Activated gamma-delta T cell treated with Interleukin-2 at 50 U/mL for 16 hours (primary cell): ENCODE measurements at places on chromosomes 6 and 20.

- peak; percentile 52 for DNase-seq
These were observed 149.1 kb downstream of the MTHFD1L start for GRCh38 chr6:151014404-151015100.

DNA sequence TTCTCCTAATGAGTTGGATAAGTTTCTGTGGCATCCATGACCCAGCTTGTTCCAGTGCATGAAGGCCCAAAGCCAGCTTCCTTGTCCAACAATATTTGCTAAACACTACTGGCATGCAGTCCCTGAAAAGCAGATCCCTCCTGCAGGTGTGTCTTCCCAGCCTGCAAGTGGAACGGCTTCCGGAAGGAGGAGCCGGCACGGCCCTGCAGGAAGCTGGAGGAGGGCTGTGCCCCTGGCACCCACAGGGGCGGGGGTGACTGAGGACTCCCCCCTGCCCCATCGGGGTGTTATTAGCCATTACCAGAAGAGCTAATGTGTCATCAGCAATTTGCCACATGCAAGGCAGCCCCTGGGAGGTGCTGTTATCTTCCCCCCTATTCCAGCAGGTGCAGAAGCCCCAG lies 27.4 kb downstream of the NPEPL1 start:
- DNase-seq: no peak

GRCh38 chr6:105849746-105850145 lies 236.4 kb upstream of the PRDM1 start:
- no peak for DNase-seq

DNA sequence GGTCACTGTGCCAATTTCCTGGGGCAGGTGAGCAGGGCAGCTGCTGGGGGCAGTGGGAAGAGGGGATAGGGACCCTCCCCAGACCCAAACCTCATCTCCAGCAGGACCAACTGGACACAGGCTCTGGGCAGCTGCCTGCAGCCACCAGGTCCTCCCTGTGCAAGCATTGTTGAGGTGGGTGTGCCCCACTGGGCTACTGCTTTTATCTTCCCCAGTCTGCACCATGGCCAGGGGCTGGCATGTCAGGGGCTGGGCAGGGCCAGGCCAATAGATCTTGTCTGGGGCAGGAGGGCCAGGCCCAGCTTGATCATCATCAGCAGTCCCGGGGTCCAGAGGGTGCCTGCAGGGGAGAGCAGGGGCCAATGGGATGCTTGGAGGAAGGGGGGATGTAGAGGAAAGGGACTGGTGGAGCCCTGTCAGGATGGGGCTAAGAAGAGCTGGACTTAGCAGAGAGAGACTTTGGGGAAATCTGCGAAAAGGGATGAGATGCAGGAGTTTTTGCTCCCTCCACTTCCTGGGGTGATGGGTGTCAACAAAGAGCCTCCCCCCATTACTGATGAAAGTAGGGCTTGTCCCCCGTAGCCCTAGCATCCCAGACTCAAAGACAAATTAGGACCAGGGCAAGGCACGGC lies 5.7 kb downstream of the EBF4 start:
- no peak for DNase-seq

DNA sequence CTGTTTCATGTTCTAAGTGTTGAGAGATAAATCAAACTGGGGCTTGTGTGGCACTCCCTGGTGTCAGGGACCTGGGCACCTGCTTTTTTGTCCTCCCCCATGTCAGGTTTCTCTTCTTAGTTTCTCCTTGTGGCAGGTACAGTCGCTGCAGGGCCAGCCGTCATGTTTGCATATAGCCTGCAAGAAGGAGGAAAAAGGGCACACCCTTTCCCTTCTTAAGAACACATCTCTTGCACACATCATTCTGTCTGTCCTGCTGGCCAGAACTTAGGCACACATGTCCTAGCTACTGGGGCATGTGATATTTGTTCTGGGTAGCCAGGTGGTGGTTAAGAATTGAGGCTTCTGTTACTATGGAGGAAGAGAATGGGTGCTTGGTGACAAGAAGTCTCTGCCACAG lies 27.9 kb downstream of the CDC5L start:
- no peak for DNase-seq

GRCh38 chr20:3864518-3864917 lies 17.9 kb downstream of the MAVS start:
- DNase-seq: no peak

GRCh38 chr6:321158-321438 lies 28.8 kb downstream of the DUSP22 start:
- no peak for DNase-seq

DNA sequence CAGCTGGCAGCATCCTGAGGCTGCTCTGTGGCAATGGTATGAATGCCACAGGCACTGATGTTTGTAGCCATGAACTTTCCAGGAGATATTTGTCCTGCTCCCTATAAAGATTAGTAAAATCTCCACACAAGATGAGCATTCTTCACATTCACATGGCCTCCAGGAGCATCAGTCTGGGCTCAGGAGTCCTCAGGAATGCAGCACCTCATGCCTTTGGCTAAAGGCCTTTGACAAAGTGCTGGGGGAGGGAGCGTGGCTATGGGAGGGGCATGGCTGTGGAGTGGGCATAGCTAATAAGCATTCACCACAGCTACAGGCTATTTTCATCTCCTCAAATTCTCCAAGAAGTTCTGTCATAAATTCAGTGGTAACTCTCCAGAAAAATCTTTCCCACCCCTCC lies 90.5 kb upstream of the LY86 start:
- DNase-seq: no peak

- DNase-seq: no peak
These were observed 38.0 kb upstream of the PDE10A start for GRCh38 chr6:165701005-165701404.

- no peak for DNase-seq
These were observed 66.7 kb upstream of the E2F3 start for GRCh38 chr6:20334962-20335361.

DNA sequence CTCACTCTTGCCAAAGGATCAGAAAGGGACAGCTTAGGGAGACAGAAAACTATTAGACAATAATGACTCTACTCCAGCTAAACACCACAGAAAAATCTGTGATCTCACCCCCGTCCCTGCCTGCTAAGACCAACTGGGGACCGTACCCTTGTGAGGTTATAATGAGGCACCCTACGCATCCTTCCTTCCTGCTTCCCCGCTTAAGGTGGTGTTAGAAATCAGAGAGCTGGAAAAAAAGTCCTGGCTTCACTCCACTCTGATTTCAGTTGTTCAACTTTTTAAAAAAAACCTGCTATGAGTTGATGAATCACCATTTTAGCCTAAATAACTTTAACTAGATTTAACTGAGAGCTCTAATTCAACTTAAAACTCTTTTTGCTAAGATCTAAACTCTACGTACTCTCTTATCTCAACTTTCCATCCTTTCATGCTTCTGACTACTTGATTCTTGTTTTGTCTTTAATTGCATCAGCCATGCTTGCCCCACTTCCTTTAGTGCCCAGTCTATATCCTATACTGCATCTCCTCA lies 35.8 kb upstream of the TMEM14A start:
- DNase-seq: no peak

DNA sequence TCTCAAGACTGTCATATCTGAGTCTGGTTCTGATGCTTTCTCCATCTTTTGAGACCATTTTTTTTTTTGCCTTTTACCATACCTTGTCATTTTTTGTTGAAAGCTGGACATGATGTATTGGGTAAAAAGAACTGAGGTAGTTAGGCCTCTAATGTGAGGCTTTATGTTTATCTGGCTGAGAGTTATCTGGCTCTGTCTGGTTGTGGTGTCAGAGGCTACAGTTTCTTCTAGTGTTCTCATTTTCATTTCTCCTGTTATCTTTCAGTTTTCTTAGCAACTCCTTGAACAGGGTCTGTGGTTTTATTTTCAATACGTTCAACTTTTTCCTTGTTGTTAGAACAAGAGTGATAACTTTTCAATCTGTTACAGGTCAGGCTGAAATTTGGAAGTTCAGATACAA lies 49.2 kb upstream of the ATXN1 start:
- DNase-seq: no peak

DNA sequence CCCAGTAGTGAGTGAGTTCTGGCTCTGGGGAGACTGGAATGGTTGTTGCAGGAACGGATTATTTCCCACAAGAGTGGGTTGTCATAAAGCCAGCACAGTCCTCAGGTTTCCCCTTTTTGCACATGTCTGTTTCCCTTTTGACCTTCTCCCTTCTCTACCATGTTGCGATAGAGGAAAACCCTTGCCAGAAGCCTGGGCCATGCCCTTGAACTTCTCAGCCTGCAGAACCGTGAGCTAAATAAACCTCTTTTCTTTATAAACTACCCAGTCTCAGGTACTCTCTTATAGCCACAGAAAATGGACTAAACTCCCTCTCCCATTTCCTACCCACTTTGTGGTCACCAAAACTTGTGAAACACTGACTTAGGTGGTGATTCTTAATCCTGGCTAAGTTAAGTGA lies 7.2 kb upstream of the PPP1R16B start:
- DNase-seq: no peak

DNA sequence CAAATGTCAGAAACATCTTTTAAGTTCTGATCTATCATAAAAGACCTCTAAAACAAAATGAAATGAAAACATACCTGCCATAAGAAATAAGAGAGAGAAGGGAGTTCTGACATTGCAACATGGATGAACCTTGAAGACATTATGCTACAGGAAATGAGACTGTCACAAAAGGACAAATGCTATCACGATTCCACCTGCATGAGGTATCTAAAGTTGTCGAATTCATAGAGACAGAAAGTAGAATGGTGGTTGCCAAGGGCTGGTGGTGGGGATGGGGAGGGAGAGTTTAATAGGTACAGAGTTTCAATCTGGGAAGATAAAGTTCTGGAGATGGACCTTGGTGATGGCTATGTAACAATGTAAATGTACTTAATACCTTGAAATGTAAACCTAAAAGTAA lies 3.3 kb downstream of the EZR start:
- DNase-seq: no peak

GRCh38 chr20:53752971-53753879 lies 159.6 kb upstream of the ZNF217 start:
- DNase-seq: no peak

GRCh38 chr20:9035126-9035525 lies 33.8 kb upstream of the PLCB4 start:
- DNase-seq: no peak

GRCh38 chr6:17536586-17536985 lies 63.5 kb upstream of the FAM8A1 start:
- DNase-seq: no peak

DNA sequence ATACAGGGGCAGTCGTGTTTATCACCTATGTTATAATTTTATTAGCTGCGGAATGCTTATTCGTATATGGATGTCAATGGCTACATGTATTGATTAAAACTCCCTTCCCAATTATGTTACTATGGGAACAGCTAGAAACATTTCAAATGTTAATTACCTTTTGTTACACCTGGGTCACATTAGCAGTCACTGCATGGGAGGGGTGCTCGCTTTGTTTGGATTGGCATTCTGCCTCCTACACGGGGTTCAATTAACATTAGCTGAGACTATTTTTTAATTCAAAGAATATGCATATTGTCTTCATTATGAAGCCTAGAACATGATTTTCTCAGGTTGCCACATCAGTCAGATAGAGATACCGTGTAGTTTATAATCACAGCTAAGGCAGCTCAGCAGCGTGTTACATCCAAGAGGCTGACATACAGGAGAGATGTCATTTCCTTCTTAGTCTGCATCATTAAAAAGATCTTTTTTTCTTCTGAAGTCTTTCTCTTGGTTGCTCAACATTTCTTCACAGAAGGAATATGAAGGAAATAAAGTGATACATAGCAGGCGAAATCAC lies 76.2 kb upstream of the RPS6KA2 start:
- no peak for DNase-seq

- no peak for DNase-seq
These were observed 122.6 kb downstream of the OPRM1 start for GRCh38 chr6:154161689-154162088.

DNA sequence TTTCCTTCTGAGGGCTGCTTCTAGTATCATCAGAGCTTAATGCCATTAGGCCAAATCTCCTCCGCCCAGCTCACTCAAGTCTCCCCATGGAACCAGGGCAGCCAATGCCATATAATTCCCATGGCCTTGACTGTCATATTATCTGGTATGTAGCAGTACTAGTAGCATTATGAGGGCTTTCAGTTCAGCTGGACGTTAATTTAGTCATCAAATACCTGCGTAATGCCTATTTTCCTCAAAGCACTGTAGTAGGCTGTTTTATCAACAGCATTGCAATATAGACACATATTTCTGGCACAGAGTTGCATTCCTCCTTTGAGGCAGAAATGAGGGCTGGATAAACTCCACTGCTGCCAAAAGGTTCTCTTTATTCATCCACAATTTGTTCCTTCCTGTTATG lies 1.7 kb downstream of the KCTD20 start:
- no peak for DNase-seq

- DNase-seq: no peak
These were observed 5.6 kb downstream of the BTNL2 start for GRCh38 chr6:32401284-32401963.

DNA sequence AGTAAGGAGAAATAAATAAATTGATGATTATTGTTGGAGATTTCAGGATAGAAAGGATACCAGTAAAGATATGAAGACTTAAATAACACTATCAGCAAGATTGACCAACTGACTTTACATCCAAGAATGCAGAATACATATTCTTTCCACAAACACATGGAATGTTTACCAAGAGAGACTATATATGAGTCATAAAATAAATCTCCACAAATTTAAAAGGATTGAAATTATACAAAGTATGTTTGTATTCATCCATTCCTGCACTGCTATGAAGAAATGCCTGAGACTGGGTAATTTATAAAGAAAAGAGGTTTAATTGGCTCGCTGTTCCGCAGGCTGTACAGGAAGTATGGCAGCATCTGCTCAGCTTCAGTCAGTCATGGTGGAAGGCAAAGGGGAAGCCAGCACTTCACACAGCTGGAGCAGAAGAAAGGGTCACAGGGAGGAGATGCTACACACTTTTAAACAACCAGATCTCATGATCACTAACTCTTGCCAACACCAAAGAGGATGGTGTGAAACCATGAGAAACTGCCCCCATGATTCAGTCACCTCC lies 56.7 kb upstream of the TNFRSF21 start:
- DNase-seq: no peak

DNA sequence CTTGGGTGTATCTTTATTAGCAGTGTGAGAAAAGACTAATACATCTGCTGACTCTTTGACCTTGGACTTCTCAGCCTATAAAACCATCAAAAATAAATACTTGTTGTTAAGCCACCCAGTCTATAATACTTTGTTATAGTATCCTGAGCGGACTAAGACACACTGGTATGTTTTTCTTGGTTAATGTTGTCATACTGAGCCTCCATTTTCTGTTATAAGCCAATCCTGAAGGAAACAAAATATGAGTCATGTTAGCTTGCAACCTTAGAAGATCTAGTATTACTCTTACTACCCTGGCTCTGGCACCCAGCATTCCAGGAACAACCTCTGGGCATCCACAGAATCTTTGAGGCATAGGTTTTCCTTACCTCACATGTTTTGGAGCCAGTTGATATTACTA lies 307.2 kb downstream of the FRK start:
- no peak for DNase-seq

DNA sequence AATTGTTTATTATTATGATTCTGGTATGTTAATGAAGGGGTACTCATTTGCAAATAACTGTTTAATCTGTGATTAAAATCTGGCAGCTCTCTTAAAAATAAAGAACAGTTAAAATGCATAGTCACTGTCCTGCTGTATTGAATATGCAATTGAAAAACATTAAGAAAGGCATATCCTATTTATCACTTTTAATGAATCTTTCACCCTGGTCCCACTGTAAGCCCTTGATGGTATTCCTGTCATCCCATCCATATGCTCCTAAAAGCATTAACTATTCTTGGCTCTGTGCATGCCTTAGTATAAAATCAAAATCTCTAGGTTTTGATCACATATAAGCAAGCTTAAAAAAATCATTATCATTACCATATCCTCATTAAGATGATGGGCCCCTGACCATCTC lies 411.0 kb upstream of the SOX4 start:
- DNase-seq: no peak

- DNase-seq: no peak
These were observed 169.3 kb downstream of the BCAS1 start for GRCh38 chr20:53901064-53901463.
